ELF-1 (cell line): ENCODE measurements at places on chromosomes 6 and 20.

DNA sequence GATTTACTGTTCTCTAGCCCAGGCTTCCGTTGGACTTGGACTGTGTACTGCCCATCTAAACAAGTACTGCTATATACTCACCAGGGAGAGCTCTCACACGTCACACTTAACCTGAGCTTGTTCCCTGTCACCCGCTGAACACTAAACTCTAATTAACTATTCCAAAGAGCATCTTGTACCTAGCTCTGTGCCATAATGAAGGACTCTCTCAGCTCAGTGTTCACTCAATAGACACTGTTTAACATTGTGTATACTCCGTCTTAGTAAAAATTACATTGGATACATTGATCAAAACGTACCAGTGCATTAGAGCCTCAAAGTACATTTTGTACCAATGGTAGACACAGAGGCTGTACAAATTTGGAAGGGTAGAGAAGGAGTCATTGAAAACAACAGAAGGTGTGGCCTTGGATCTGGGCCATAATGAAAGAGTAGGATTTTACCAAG is 55.4 kb upstream of the EPHA7 start:
- DNase-seq = no peak

- DNase-seq = no peak
These were observed 77.4 kb downstream of the GFOD1 start for GRCh38 chr6:13409991-13410390.

- no peak for DNase-seq
These were observed 40.0 kb upstream of the GCNT2 start for GRCh38 chr6:10481101-10481500.

GRCh38 chr6:133956416-133957049 is 3.5 kb downstream of the TBPL1 start:
- no peak for DNase-seq

- DNase-seq = no peak
These were observed 317.5 kb upstream of the HSF2 start for GRCh38 chr6:122081921-122082320.

GRCh38 chr20:37111926-37112455 is 16.2 kb upstream of the RBL1 start:
- no peak for DNase-seq

DNA sequence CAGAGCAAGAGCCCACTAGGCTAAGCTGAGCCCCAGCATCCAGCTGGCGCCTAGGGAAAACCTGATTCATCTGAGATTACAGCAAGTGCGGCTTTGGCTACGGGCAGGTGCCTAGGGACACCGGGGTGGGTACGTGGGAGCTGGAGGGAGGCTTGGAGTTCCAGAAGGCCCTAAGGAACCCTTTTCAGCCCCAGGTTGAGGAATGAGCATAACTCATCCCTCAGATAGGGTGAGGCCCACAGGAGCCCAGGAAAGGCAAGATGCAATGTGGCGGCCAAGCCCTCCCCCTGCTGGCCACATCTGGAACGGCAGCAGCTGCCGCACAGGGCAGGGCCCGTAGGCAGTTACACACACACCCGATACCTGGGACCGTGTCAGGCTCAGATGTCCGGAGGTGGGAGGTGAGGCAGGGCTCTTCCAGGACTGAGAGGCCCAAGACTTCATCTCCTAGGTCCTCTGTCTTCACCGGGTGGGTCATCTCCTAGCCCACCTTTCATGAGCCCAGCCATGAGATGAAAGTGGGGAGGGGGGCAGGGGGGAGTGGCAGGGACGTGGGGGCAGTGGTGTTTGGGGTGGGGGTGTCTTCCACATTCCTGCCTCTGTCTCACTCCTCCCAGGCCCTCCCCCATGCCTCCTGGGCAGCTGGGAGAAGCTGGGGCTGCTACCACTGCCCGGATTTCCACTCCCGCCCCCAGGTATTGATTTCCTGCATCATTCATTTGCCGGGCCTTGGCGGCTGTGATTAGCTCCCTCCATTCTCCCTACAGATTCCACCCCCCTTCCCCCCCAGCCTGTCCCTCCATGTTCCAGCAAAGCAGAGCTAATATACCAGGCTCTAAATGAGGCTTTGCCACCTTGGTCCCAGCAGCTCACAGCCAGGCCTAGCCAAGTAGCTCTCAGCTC is 5.5 kb downstream of the MDGA1 start:
- DNase-seq = peak; percentile 95

DNA sequence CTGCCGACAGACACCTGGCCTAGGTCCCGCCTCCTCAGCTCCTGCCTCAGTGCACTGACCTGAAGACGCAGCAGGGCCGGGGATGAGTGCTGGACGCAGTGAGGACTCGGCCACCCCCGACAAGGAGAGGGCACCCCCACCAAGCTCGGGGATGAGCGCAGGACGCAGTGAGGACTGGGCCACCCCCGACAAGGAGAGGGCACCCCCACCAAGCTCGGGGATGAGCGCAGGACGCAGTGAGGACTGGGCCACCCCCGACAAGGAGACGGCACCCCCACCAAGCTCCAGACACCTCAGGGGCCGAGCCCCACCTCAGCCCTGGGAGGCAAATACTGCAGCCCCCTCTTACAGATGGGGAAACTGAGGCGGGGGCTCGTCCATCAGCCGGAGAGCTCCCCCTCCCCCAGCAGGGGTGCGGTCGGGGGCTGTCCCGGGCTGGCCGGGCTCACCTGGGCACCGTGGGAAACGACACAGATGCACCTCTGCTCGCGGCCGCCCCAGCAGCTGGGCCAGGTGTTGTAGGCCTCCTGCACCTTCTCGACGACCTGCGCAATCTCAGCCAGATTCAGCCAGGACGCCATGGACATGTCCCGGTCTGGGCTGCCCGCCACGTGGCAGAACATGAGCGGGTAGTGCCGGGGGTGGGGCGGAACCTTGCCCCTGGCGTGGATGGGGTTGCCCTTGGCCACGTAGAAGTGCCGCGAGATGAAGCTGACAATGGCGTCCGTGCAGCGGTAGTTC is 7.5 kb downstream of the HELZ2 start:
- DNase-seq = no peak

DNA sequence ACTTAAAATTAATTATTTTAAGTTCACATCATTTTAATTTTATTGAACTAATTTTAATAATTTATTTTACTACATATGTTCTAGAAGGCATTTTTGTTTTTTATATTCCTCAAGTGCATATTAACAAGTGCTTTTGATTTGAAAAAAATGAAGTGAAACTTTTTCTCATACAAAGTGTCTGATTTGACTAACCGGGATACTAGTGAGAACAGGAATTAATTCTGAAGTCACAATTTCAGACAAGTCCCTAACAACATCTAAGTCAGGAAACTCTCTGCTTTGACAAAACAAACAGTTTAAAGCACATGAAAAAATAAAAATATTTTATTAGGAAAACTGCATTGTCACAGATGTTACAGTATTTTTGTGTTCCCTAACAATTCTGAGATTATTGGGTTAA is 1166.3 kb upstream of the CITED2 start:
- no peak for DNase-seq
